Thyroid gland (tissue), 4 donors: ENCODE measurements at places on chromosomes 11 and 22. TPM values are rescaled to one million over a fixed set of nuclear protein-coding genes. Genes with fewer than 3 reads are reported as not detected.

PNPLA5 gene
- total RNA-seq, result not detected

ELFN2 gene
- not detected for total RNA-seq

LSP1 gene
- 7.3 TPM for total RNA-seq

OR52R1 gene
- total RNA-seq, result not detected

CYTH4 gene
- total RNA-seq, result 4.4 TPM

SESN3 gene
- 78.0 TPM for total RNA-seq

CCDC81 gene
- total RNA-seq, result 5.0 TPM

CD3G gene
- 1.2 TPM for total RNA-seq

HSD17B12 gene
- total RNA-seq, result 97.1 TPM

CATSPER1 gene
- total RNA-seq, result not detected

NCR3LG1 gene
- 2.8 TPM for total RNA-seq

ABCG4 gene
- total RNA-seq, result 0.13 TPM

KRTAP5-7 gene
- total RNA-seq, result not detected

SF3B2 gene
- 149 TPM for total RNA-seq

CLDN25 gene
- not detected for total RNA-seq

BACE1 gene
- 17.6 TPM for total RNA-seq

GVQW3 gene
- total RNA-seq, result 3.3 TPM

C11orf87 gene
- not detected for total RNA-seq

TOM1 gene
- 60.5 TPM for total RNA-seq

NRGN gene
- 3.6 TPM for total RNA-seq

NUDT8 gene
- 53.1 TPM for total RNA-seq

P2RX3 gene
- total RNA-seq, result not detected

WNT11 gene
- total RNA-seq, result 31.5 TPM

NOX4 gene
- 15.6 TPM for total RNA-seq

MN1 gene
- 2.8 TPM for total RNA-seq

MS4A4E gene
- 0.56 TPM for total RNA-seq

CATSPERZ gene
- 3.1 TPM for total RNA-seq

GRAP2 gene
- total RNA-seq, result 1.1 TPM

KCTD14 gene
- total RNA-seq, result 15.6 TPM

IL17RA gene
- 19.1 TPM for total RNA-seq

MS4A2 gene
- total RNA-seq, result not detected
